Caudate nucleus (tissue), 63 donors: ENCODE measurements at places on chromosomes 5 and 9.

GRCh38 chr9:93357649-93358048, 93.8 kb upstream of the FAM120A start:
- no peak for DNase-seq

DNA sequence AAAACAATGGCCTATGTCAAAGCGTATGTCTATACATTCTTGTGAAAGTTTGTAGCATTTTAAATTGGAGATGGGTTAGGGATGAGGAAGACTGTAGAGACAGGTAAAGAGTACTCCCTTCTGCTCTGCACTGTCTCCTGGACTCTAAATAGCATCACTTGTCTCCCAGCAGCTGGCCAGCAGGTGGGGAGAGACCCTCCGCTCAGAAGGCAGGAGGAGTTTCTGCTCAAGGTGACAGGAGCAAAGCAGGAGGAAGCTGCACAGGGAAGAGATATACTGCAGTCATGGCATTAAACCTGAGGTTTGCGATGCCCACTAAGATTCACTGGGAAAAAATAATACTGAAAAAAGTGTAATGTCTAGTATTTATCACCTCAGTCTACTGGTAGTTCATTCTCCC, 10.7 kb upstream of the ASTN2 start:
- no peak for DNase-seq

- DNase-seq, result no peak
Measured at GRCh38 chr5:95401626-95402025, 10.5 kb downstream of the FAM81B start.

GRCh38 chr9:25975667-25976066, 297.4 kb upstream of the TUSC1 start:
- no peak for DNase-seq

GRCh38 chr5:179231309-179231708, 114.0 kb downstream of the ADAMTS2 start:
- no peak for DNase-seq

DNA sequence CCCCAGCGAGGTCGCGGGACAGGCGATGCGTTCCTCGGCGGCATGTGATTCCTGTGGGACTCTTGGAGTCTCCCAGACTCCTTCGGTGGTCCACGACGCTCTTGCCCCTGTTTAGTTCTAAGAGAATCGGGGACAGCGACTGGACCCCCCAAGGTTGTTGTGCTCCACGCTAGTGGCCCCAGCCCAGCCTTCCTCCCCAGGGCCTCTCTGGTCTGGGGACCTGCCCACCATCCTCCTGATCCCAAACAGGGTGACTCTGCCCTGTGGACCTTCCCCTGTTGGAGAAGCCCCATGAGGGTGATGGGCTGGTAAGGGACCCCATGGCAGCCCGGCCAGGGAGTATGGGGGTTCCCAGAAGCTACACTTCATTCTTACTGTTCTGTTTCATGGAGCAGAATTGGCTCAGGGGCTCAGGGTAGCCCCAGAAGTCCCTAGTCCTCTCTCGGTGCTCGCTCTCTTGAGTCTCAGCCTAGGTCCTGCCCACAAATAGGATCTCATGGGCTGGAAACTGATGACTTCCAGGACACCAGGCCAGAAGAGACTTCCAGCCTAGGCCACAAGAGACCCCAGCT, 880 bp downstream of the CARD19 start:
- no peak for DNase-seq

DNA sequence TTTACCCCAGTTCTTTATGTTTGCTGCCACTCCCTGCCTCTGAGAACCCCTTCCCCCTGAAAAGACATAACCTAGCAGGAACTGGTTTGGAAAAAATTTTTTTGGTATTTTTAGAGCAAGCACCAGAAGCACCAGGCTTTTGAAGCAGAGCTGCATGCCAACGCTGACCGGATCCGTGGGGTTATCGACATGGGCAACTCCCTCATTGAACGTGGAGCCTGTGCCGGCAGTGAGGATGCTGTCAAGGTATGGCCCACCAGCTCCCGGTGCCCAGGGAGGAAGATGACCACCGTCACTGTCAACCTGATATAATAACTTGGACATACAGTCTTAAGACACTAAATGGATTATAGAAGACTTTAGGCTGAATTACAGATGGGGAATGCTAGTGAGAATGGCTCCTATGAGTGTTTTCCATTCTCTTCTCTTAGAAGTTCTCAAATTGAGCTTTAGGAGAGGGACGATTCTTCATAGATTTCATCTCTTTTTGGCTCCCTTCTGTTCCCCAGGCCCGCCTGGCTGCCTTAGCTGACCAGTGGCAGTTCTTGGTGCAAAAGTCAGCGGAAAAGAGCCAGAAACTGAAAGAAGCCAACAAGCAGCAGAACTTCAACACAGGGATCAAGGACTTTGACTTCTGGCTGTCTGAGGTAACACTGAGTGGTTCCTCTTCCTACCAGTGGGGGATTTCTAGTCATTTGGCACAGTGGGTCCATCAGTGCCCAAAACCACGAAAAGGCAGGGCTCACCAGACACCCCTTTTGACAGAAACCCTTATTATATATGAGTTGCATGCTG, 44.9 kb downstream of the DYNC2I2 start:
- no peak for DNase-seq

- DNase-seq, result no peak
Measured at GRCh38 chr5:14922456-14922855, 50.9 kb upstream of the ANKH start.

- no peak for DNase-seq
Measured at GRCh38 chr9:134491856-134492255, 149.7 kb upstream of the COL5A1 start.

DNA sequence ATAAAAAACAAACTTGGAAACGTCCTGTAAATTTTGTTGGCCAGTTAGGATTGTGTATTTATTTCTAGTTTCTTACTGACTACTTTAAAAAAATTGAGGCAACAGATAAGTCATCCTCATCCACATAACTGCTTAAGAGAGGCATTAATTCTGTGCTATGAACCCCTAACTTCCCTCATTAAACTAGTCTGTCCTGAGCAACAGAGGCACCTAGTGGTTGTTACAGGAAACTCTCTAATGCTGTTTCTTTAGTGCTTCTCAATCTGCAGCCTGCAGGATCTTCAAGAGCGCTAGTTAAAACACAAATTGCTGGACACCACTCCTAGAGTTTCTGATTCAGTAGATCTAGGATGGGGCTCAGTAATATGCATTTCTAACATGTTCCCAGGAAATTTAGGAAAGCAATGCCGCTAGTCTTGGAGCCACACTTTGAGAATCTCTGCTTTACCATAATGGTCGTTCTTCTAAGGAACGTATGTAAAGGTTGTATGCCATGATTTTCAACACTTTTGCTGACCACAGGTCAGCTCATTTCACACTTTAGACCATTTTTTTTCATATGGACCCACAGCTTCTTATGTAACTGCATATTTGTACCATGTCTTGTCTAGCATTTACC, 410.1 kb upstream of the SMARCA2 start:
- DNase-seq, result no peak

GRCh38 chr5:71652803-71653543, 65.8 kb downstream of the MCCC2 start:
- no peak for DNase-seq

DNA sequence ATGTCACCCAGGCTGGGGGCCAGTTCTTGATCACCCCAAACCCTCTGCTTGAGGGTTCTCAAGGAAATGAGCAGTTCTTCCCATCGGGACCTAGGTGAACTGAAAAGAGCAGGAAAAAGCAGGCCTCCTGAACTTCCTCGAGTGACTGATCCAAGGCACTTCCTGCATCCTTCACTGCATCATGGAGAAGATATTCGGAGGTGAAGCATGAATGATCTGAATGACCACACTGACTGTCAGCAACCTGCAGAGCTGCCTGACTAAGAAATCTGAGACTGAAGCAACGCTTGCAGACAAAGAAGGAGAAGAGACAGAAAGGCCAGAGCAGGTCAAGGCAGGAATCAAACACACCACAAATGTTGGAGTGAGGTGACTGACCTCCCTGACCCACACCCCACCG, 420.2 kb downstream of the AGTPBP1 start:
- no peak for DNase-seq

- no peak for DNase-seq
Measured at GRCh38 chr5:169646856-169647255, 9.8 kb downstream of the DOCK2 start.

- DNase-seq, result no peak
Measured at GRCh38 chr5:122201365-122201764, 72.0 kb downstream of the ZNF474 start.

DNA sequence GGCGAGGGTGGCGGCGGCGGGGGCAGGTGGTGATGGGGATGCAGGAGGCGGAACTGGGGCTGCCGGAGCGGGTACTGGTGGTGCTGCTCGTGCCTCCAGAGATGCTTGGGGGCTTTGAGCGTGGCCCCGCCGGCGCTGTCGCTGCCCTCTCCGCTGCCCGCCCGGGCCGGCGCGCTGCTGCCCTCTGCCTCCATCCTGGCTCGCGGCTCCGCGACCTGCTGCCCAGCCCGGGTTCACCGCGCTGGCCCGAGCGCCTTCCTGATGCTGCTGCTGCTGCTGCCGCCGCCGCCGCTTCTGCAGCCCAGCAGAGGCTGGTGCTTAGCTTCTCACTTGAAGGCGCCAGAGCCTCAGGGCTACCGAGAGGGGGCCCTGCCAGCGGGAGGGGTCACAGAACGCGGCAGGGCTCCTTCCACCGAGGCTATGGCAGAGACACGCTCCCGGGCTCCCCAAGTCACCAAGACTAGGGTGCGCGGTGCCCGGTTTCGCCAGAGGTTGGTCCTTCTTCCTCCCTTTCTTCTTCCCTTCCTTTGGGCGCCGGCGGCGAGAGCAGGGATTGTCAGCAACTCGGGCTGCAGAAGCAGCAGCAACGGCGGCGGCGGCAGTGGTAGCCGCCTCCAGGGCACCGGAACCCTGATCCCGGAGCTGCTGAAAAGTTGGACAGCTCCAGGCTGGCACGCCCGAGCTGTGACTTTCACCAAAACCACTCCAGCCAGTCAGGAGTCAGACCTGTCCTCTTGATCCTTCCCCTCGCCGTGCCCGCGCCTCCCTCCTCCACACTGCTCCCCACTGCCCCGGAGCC, at the start of gene PDE4D:
Gene PDE4D, minus strand, starts transcription at position 298 of the 799 bp plus-strand sequence.
- DNase-seq, result no peak

DNA sequence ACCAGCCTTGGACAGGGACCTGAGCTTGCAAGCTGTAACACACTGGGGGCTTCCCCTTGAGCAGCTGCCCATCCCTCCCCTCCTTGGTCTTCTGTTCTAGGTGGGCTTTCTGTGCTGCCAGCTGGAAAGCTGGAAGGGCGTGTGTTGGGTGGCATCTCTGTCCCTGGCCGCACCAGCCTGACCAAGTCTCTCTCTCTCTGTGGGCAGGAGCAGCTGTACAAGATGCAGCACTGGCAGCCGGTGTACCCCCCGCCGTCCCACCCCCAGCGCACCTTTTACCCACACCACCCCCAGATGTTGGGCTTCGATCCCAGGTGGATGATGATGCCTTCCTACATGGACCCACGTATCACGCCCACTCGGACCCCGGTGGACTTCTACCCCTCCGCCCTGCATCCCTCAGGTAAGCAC, 32.1 kb upstream of the POMT1 start:
- DNase-seq, result no peak

DNA sequence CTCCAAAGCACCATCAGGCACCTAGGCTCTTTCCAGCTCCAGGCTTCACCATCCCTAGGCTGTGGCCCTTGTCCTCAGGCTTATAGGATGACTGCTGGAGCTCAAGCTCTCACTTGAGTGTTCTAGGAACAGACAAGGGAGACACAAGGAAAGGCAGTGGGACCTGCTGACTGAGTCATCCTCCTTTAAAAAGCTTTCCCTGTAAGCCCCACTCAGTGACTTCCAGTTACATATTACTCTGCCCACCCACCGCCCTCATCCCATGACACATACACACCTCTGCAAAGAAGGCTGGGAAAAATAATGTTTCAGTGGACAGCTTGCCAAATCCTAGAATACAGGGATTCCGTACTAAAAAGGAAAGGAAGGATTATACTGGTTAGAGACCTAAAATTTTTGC, 154.2 kb upstream of the ZNF366 start:
- DNase-seq, result peak; percentile 14

- no peak for DNase-seq
Measured at GRCh38 chr5:139696167-139696893, 48.2 kb downstream of the CXXC5 start.

- no peak for DNase-seq
Measured at GRCh38 chr5:121982893-121983285, 21.1 kb downstream of the SRFBP1 start.

GRCh38 chr5:82884821-82885471, 192.2 kb downstream of the TMEM167A start:
- no peak for DNase-seq

- no peak for DNase-seq
Measured at GRCh38 chr5:133382661-133383579, 229.4 kb downstream of the FSTL4 start.

- DNase-seq, result no peak
Measured at GRCh38 chr5:149277801-149278200, 6.1 kb downstream of the AFAP1L1 start.

DNA sequence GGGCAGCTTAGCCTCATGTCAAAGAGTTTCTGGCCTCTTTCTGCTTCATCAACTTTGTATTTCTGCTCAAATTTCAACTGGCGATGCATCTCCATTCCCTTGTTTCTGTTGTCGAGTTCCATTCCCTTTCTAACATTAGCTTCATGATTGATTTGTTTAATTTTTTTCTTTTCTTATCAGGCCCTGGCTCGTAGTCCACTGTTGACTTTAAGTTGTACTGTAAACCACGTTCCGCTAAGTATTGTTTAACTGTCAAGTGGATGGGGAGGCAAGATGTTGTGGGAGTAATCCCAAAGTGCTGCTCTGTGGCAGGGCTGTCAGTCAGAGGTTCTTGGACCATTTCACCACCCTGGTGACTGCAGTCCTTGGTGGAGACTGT, 309.1 kb downstream of the PSAT1 start:
- DNase-seq, result no peak

GRCh38 chr9:90127923-90128322, 514.7 kb downstream of the DIRAS2 start:
- DNase-seq, result no peak

DNA sequence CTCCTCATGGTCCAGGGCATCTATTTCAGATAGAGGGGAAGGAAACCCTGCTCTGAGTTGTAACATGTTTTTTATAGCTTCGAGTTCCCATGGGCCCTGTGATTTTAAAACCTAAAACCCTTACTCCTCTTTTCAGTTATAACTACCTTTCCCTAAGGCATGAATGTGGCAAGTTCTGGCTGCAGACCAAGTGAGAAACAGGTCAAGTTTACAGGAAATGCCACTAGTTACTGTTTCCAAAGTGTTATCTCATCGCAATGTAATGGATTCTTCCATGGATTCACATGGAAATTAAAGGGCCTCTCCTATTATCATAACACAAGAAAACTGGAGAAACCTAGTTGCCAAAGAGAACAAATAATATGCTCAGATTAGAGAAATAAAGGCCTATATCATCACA, 574.5 kb upstream of the GRAMD2B start:
- DNase-seq, result no peak

GRCh38 chr9:94675008-94675881, 35.9 kb upstream of the FBP1 start:
- no peak for DNase-seq

DNA sequence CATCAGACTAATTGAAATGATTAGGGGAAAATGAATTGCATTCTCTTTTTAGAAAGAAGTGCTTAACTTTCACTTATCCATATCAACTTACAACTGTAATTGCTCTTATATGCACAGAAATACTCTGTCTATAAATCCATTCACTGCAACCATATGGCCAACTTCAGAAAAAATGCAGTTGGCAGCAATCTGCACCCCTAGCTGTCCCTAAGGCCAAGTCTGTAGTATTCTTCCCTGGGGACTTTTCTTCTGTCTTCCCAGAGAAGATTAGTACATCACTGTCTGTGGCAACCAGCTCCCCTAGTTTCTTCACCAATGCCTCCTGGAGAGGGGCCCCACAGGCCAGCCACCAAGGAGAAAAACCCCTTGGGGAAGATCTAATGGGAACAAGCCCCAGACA, 45.4 kb downstream of the ABCA1 start:
- DNase-seq, result no peak

- no peak for DNase-seq
Measured at GRCh38 chr5:74123929-74124328, 497.9 kb downstream of the ARHGEF28 start.
